ENCODE measurements at places on chromosomes 3 and 15.

DNA sequence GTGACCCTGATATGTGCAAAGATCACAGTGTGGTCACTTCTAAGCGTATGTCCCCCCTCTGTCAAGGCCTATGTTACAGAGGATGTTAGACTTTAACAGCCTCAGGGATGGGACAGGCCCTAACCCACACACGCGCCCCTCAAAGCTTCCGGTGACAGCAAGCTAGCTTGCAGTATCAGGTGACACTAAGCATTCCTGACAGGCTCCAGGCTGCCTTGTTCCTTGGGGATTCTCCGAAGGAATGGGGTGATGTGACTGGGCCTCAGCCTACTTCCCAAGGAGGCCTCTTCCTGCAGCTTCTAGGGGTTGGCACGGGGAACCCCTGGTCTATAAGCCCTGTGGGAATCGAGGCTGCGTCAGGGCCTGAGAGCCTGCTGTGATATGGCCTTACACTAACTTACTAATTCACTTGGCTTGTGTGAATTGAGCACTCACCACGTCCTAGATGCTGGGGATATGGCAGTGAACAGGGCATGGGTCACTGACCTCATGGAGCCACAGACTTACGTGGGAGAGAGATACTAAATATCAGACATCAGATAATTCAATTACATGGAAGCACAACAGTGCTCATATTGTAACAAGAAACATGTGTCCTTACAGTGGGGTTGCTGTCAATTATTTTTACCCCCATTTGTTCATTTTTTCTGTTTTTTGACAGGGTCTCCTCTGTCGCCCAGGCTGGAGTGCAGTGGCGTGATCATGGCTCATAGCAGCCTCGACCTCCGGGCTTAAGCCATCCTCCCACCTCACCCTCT lies 11.4 kb upstream of the SPTBN5 start:
- no peak for DNase-seq

DNA sequence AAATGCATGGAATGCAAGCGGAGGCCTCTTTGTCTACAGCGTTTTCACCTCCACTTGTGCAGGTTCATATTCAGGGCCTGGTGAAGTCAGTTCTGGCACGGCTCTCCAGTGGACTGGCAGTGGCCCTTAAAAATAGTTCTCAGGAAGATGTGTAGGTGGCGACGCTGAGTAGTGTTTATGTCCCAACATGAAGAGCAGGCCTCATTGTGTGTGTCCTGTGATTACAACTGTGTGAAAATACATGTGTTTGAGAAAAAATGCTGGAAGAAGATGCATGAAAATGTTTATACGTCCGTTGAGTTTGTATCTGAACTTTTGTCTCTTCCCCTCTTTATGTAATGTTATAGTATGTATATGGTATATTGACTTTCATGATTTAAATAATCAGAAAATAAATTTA lies 7.2 kb downstream of the LIPC start:
- DNase-seq = peak; percentile 38

DNA sequence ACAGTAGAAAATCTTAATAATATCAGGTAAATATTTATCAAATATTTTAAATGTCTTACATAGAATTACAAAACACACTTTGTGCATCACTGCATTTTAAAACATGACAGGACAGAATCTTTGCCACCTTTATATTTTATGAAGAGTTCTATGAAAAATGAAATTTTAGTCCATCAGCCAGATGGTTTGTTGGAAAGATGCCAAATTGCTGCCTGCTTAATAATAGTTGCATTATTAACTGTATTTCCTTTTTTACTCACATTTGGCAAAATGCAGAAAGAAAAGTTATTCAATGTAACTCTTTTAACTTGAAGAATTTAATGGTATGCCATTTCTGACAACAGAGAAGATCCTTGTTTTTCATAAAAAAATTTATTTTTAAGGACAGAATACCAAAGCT lies 1271.6 kb downstream of the NSUN3 start:
- no peak for DNase-seq

DNA sequence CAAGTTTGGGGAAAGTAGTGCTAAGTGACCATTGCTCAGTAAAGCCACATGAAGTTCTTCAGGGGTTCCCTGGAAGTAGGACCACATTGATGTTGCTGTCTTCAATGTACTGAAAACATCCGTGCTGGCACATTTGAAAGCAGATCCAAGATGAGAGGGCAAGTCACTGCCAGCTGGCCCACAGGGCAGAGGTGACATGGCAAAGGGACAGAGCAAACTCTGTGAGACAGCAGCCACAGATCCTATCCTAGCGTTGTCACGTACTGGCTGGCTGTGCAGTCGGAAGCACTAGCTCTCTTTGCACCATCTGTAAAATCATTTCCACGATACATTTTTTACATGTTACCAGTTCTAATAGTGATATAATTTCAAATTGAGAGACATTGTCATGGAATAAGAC lies 13.8 kb downstream of the MUC13 start:
- no peak for DNase-seq

DNA sequence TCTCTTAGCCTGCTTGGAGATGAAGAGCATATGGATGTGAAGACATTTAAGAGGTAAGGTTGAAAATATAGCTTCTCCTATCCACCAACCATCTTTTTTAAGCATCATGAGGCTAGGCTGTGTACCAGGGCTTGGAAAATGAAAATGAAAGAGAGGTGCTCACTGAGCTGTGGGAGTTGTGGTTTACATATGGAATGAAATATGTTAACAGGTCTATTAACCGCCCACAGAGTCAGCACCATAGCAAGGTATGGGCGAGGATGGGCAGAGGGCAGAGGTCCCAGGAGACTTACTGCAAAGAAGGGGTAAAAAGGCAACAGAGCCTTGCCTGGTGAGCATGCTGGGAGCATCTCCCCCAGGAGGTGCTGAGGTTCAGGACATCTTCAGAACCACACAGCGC lies 273.1 kb downstream of the GABRG3 start:
- DNase-seq = no peak

- no peak for DNase-seq
These were observed 3.3 kb downstream of the LRRK1 start for GRCh38 chr15:100922192-100923040.
